ENCODE measurements at places on chromosomes 1 and 21.

DNA sequence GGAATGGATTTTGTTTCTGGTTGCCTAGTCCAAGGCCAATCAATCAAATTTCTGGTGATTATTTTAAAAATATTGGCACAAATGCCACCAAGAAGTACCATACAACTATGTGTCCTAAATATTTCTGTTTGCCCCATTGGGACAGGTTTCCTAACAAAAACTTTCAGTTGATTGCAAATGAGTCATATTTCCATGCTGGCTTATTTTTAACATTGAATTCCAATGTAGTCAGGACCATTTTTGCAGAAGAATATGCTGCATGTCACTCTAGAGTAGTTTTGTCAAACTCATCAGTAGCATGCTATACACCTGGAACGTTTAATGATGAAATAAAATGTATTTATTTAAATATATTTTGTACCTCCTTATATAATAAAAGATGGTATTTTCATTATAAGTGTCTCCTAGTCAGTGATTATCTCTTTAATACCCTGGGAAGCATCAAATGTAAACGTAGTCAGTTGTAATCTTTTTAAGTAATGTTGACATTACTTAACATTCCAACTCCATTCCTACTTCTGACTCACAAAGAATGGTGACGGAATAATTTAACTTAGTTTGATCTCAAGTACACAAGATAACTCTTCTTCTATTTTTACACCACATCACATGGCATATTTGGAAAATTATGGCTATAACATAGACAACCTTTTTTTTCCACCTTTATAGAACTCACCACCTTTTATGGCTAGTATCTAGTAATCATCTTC, 39.0 kb upstream of the USH2A start:
- DNase-seq: no peak

GRCh38 chr21:22201126-22201525, 1202.9 kb downstream of the NCAM2 start:
- DNase-seq: no peak

GRCh38 chr1:51518586-51519047, 449 bp downstream of the EPS15 start:
- DNase-seq: peak; percentile 83

- no peak for DNase-seq
Measured at GRCh38 chr21:35063428-35064172, 14.5 kb upstream of the RUNX1 start.

- no peak for DNase-seq
Measured at GRCh38 chr21:25405984-25406383, 201.3 kb downstream of the MRPL39 start.

GRCh38 chr1:243432136-243432535, 176.3 kb downstream of the SDCCAG8 start:
- DNase-seq: no peak

DNA sequence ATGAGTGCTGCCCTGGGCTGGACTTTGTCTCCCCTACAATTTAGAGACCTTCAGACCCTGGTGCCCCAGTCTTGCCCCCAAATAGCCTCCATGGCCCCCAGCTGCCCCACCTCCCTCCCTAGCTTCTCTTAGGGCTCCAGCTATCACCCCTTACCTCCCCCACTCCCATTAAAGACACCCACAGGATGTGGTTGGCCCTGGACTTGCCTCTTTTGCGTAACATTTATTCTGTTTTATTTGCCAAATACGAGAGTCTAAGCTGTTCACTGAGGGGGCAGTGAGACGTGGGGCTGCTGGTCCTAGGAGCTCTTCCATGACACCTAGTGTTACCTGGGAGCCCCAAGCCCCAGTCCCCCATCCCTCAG, 4.5 kb downstream of the ZC3H12A start:
- DNase-seq: no peak

- DNase-seq: no peak
Measured at GRCh38 chr1:89125240-89125912, 538 bp downstream of the GBP2 start.

DNA sequence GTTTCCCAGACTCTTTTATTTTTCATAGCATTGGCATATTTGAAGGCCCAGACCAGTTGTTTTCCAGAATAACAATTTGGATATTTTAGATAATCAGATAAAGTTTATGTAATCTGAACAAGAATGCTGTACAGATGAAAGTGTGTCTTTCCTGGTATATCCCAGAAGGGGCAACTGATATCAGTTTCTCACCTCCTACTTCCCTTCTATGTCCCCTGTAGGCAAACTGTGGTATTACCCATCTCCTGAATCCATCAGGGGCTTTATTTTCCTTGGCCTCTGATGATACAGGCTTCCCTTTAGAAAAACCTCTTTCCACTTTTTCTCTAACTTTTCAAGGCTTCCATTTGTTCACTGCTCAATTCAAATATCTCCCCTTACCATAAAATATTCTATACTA, 87.5 kb upstream of the RGS1 start:
- no peak for DNase-seq

DNA sequence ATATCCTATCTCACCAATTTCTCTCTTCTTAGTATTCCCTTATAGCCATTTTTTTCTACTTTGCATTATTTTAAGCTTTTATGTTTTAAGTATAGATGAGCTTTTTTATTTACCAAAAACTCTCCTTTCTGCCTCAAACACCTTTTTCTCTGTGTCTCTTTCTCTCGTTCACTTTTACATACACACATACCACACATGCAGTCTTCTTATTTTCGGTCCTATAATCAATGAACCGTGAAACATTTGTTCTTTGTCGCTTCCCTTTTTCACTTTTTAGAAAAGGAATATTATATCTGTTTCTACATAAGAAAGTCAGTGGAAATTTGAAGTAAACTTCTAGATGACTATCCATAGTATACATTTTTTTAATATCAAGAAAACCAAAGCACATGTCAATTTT, 183.2 kb downstream of the MRPL39 start:
- no peak for DNase-seq

DNA sequence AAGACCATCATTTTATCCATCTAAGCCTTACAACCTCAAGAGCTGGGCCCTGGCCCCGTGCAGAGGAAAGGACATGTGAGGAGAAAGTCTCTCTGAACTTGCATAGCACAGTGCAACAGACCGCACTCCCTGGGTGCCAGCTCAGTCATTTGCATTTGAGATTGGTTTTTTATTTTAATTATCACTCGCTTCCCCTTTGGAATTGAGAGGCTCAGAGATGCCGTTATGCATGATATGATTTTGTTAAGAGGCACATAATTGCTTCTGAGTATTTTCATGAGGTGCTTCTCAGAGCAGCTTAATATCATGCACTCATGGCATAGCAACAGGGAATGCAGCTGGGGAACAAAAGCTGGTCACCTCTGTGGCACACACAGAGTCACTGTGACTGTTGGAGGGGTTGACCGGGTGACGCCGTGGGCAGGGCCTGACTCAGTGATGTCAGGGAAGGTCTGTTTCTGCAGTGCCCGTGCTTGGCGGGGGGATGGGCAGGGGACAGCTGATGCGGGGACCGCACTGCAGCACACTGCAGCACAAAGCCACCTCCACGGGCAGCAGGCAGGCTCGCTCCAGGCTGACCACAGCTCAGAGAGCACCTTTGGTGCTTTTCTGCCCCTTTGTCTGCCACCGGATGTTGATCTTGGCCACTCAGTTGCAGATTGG, 43.2 kb upstream of the VAMP3 start:
- peak; percentile 84 for DNase-seq

- no peak for DNase-seq
Measured at GRCh38 chr1:214511639-214511998, 39.8 kb downstream of the PTPN14 start.

DNA sequence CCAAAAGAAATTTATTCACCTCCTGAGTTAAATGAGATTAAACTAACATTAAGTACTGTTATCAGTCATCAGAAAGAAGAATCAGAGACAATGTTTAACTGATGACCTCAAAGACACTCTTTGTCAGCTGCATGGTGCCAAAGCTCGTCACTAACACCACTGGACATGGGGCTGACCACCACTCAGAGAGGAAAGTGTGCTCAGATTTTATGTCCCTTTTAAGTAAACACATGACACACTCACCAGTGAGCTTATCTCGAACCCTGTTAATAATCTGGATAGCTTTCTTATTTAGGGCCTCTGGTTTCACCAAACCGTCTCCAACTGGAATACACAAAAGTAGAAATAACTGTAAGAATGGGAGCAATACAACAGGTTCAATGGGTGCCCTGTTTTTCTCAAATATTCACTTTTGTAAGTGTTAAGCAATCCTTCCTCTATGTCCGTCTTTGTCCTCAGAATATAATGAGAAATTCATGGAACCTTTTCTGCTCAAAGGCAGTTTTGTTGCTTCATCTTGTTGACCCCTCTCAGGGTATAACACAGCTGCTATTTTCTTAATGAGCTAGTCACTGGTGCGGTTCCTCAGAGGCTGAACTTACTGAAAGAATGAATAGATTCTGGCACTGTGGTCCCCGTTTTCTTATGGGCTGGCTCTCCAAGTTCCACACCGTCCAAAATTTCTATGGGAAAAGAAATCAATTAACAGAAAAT, 9.5 kb upstream of the EXOSC10 start:
- DNase-seq: no peak

DNA sequence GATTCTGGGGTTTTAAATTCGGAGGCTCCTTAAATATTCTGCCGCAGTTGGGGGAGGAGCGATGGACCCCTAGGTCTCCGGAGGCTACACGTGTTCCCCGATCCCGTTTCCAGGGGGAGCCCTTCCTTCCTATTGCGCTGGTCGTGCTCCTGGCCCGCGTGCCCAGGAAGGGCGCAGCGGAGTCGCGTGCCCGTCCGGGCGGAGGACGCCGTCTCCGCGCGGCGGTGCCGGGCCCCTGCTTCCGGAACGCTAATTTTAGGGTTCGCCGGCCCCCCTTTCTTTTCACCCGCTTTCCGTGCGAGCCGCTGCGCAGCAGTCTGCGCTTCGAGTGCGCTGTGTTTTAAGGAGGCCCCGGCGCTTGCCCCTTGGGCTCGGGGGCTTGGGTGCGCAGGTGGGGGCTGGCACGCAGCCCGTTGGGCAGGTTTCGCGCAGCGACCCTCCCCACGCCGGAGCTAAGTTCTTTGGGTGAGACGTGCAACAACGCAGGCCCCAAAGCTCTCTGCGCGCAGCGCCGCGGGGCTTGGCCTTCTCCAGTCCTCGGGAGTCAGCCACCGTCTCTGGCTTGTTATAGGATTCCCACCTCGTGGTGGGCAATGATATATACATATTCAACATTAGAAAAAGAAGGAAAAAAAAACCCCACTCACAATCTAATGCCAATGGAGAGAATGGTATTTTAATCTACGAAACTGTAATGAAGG, 43.5 kb upstream of the DNAJC6 start:
- no peak for DNase-seq

DNA sequence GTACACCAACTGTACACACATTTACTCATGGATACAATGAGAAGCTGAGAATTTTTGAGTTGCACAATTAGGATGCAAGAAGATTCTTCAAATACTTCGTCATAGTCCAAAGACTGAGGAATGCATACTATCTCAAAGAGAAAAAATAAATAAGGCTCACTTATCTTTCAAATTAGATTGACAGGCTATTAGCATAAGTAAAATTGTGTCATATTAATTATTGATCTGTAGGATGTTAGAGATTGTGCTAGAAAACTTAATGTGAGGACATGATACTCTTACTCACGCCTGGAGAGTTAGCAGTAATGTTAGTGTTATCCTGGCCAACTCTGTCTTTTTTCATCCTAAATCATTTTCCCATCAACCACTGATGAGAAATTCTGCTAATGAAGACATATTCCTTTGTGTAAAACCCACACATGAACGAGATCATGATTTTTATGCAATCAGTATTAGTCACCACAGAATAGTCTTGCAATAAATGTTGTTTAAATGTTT, 659.0 kb downstream of the LTN1 start:
- DNase-seq: no peak

GRCh38 chr1:108041360-108042142, 76.6 kb upstream of the VAV3 start:
- DNase-seq: peak; percentile 72

- DNase-seq: peak; percentile 75
Measured at GRCh38 chr1:46549697-46550681, 1.5 kb downstream of the KNCN start.

DNA sequence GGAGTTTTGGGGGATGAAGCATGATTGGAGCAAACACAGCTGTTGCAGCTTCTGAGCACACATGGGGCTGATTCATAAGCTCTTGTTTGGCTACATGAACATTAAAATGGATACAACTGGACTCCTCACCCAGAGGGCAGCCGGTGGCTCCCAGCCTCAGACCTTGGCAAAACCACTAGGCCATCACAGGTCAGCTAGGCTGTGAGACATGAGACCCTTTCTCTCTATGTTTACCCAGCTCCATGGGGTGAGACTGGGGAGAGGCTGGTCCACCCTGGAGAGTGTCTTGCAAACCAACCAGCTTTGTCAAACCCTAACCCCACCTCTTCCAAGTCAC, 388.7 kb downstream of the PTPRU start:
- DNase-seq: no peak

DNA sequence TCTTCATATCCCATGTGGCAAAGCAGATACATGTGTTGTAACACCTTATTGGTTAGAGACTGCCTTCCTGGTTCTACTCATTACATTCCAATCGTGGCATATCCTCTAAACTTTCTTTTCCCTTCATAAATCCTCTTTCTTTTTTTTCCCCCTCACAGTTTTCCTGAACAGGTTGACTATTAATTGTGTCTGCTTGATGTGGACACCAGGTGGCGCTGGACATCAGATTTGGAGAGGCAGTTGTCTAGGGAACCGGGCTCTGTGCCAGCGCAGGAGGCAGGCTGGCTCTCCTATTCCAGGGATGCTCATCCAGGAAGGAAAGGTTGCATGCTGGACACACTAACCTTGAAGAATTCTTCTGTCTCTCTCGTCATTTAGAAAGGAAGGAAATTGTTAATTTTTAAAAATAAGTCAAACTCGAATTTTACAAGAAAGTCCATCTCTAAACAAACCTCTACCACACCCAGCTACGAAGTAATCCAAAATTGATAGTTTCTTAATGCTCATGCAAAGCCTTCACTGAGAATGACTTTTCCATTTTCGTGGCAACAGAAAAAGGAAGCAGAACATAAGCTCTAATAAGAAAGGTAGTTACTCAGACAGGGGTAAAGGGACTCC, 59.4 kb upstream of the ASB17 start:
- DNase-seq: peak; percentile 86

DNA sequence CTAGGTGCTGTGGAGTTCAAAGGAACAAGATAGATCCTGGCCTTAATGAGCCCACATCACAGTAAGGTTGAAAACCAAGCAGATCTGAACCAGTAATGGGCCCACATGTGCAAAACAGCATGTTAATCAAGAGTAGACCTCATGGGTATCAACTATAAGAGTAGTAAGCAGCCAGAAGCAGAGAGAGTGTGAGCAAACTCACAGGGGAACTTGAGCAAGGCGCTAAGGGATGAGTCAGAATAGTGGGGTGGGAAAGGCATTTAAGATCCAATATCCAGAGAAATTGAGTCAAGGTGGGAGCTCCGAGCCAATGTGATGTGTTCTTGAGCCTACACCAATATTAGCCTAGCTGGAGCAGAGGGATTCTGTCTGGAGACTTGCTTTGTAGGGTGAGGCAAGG, 52.4 kb upstream of the GJA5 start:
- no peak for DNase-seq

Data from Karpas-422 (cell line).